ENCODE measurements at places on chromosomes 7 and 10. TPM values are rescaled to one million over a fixed set of nuclear protein-coding genes. Genes with fewer than 3 reads are reported as not detected.

The LBX1 gene
- total RNA-seq: not detected

The SCIN gene
- 0.39 TPM for total RNA-seq

The TRPV5 gene
- total RNA-seq: not detected

The HMX2 gene
- total RNA-seq: 1.7 TPM

The PTPN20 gene
- total RNA-seq: not detected

The MEOX2 gene
- total RNA-seq: not detected

The PALD1 gene
- total RNA-seq: 10.3 TPM

GRCh38 chr10:15035385-15036301 lies 8.1 kb upstream of the OLAH start:
- no peak overlapping the region for H3K27ac ChIP-seq
- DNase-seq: no peak
- H3K4me3 ChIP-seq: no peak overlapping the region
- H3K36me3 ChIP-seq: no peaks in the 10 kb centered on the region
- H3K27me3 ChIP-seq: no peaks in the 10 kb centered on the region
- peaks cover 6% of the 10 kb centered on the region for H3K4me1 ChIP-seq

DNA sequence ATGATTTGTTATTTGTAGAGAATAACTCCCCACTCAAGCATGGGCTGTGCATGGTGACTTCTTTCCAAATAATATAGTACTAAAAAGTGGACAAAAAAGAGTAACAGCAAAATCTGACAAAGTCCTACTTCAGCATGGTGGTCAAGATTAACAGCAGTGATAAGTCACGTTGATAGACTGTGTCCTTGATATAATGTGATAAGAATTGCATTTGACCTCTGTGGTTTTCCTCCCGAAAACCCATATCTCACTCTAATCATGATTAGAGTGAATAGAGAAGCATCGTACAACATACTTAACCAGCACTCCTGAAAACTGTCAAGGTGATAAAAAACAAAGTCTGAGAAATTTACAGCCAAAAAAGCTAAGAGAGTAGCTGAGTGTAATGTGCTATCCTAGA lies 42.4 kb downstream of the REEP3 start:
- H3K27ac ChIP-seq: no peak overlapping the region
- DNase-seq: no peak
- H3K36me3 ChIP-seq: no peaks in the 10 kb centered on the region
- H3K27me3 ChIP-seq: no peaks in the 10 kb centered on the region
- H3K4me3 ChIP-seq: no peak overlapping the region

DNA sequence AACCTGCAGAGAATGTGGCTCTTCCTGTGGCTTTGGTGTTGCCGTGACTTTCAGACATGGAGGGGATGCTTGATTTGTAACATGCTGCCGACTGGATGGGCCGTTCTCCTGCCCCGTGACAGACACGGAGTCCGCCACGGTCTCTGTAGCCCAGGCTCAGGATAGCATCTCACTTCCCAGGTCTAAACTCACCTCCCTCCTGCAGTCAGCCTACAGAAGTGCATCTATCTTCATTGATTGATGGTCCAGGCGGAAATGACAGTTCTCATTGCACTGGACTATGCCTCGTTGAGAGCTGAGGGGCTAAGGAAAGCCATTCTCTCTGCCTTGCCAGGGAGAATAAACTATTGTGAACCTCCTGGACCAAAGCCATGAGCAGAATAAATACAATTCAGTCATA lies 77.5 kb downstream of the CHN2 start:
- no peak overlapping the region for H3K4me3 ChIP-seq
- peaks cover 31% of the 10 kb centered on the region for H3K4me1 ChIP-seq
- no peak for DNase-seq
- no peaks in the 10 kb centered on the region for H3K36me3 ChIP-seq

DNA sequence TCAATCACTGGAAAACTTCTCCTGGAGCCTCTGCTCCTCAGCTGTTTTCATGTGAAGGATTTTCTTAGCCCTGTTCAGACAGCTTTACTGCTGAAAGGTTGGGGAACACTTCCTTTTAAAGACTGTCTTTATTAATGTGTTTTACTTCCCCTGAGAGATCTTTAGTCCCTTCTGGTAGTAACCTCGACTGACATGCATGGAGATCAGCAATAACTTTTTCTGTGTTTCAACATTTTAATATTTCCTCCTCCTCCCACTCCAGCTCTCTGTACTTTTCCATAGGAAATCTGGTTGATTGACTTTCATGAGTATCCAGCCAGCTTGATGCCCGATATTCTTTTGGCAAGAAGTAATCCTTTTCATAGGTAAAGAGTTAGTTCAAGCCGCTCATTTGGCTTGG lies 62.7 kb upstream of the STRIP2 start:
- H3K27me3 ChIP-seq: no peaks in the 10 kb centered on the region
- no peak overlapping the region for H3K27ac ChIP-seq
- no peak for DNase-seq
- no peaks in the 10 kb centered on the region for H3K4me1 ChIP-seq
- no peak overlapping the region for H3K4me3 ChIP-seq
- H3K36me3 ChIP-seq: no peaks in the 10 kb centered on the region

DNA sequence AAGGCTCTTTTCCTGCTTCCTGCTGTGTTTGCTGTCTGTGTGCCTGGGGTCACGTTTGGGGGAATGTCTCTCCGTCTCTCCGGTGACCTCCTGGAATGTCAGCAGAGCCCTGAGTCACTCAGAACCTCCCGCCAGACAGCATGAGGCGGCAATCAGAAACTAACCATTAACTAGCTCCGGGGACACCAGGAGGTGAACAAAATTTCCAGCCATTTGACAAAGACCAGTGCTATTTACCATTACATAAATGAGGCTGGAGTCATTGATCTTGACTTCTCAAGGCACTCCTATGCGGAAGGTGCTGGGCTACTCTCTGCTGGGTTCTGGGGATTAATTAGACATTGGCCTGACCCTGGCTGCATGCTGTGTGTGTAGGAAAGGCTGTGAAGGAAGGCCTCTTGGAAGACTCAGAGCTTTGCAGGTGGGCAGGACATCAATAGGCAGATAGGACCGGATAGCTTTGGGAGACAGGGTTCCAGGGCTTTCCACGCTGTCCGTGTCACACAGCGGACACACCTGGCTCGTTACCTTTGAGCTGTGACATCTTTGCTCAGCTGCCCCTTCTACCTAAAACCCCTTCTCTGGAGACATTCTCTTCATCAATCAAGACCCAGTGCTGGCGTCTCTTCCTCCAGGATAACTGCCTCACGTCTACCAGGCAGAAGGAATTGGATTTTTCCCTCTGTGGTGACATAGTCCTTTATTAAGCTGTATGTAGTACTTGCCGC lies 77.0 kb downstream of the PFKFB3 start:
- DNase-seq: peak; percentile 93
- H3K4me1 ChIP-seq: peaks cover 27% of the 10 kb centered on the region
- peak overlapping the region; percentile 91 for H3K27ac ChIP-seq
- no peaks in the 10 kb centered on the region for H3K27me3 ChIP-seq
- H3K4me3 ChIP-seq: no peak overlapping the region

DNA sequence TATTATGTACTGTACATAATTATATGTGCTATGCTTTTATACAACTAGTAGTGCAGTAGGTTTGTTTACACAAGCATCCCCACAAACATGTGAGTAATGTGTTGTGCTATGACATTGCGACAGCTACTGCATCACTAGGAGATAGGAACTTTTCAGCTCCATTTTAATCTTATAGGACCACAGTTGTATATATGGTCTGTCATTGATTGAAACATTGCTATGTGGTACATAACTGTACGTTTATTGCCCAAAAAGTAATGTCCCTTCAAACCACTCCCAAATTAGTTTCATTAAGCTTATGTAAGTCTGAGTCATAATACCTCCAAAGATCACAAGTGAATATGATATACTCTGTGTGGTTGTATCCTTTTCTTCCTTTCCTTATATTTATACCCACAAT lies 183.2 kb upstream of the POT1 start:
- H3K4me3 ChIP-seq: no peak overlapping the region
- H3K27me3 ChIP-seq: no peaks in the 10 kb centered on the region
- DNase-seq: no peak
- no peaks in the 10 kb centered on the region for H3K36me3 ChIP-seq
- H3K27ac ChIP-seq: no peak overlapping the region

DNA sequence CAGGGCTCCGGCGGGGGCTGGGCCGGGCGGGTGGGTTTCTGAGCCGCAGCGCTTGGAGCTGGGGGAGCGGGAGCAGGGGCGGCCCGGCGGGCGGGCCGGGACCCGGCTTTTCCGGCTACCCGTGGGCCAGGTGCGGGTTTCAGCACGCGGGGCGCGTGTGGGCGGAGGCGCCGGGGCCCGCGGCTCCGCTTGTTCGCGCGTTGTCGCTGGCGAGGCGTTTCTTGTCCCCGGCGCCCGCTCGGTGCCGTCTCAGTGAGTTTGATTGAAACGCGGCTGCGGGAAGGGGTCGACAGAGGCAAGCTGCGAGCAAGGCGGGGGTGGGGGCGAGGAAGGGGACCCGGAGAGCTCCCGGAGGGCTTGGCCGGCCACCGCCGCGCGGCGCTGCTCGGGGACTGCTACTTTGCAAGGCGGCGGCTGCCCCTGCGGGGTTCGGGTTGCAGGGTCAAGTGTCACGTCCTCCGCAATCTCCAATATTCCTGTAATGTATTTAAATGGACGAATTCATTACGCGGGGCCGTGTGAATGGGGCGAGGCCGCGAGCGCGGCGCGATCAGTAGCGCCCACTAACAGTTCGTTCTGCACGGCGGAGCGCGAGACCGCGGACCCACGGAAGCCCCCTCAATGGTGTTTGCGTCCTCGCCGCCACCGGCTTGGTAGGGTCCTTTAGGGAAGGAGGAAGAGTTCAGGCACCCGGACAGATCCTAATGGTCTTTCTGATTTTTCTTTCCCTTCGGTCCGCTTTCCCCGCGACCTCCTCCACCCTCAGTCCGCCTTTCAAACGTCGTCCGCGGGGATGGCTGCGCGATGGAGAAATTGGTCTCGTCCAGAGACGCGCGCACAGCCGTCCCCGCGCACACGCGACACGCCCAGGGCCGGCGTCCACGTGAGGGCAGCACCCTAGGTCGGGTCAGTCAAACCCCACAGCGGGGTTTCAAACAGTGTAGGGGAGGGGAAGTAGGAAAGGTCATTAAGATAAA lies 76.9 kb downstream of the INSIG1 start:
- no peak for DNase-seq
- H3K4me3 ChIP-seq: peak overlapping the region; percentile 28
- no peak overlapping the region for H3K27ac ChIP-seq
- H3K36me3 ChIP-seq: no peaks in the 10 kb centered on the region
- H3K27me3 ChIP-seq: peaks cover 2% of the 10 kb centered on the region
- H3K4me1 ChIP-seq: peaks cover 20% of the 10 kb centered on the region

DNA sequence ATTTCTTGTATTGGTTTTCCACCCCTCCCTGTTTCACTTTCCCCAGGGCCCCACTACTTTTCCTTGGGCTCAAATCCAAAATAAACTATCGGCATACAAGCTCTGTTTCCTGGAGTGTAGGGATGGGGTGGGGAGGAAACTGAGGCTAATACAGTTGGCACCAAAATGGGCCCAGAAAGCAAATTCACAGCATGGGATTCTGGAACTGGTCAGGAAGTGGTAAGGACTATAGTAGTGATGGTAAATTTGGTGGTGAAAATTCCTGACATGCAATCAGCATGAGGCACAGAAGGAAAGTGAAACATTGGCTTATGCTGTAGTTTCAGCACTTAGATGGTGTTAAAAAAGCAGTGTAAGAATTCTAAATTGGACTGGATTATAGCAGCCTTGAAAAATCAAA lies 8.7 kb upstream of the SAMD9L start:
- peaks cover 15% of the 10 kb centered on the region for H3K4me1 ChIP-seq
- H3K36me3 ChIP-seq: no peaks in the 10 kb centered on the region
- no peak overlapping the region for H3K4me3 ChIP-seq
- no peaks in the 10 kb centered on the region for H3K27me3 ChIP-seq
- no peak overlapping the region for H3K27ac ChIP-seq
- DNase-seq: no peak

DNA sequence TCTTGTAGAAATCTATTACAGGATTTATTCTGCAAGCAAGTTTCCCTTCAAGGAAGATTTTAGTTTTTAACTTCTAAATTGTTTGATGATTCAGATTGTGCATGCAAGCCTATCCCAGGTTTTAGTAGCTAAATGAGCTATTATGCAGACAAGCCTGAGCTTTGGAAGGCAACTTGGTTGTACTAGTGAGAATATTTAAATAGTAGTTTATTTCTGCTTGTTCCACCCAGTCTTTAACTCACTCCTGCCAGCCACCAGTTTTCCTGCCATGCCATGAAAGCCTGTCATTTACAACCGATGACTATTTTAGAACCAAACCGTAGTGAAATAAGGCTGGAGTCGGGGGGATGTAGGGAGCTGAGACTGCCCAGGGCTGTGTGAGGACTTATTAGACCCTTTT lies 324.6 kb upstream of the FZD1 start:
- no peak overlapping the region for H3K4me3 ChIP-seq
- no peak for DNase-seq
- no peak overlapping the region for H3K27ac ChIP-seq

DNA sequence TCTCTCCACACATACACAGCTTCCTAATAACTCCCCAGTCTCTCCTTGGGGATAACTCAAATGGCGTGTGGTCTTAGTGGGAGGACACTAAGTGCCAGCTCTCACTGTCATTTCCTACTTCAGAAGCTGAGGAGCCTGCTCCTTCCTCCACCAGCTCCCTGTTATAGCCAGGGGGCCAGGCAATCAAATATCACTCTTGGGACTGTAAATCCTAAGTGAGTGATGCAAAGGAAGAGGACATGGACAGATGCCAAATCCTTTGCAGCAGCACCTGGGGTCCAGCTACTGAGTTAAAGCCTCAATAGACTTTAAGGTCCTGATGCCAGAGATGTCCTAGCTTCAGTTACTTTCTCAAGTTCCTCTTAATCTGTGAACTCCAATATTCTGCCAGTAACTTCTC lies 34.1 kb downstream of the SEM1 start:
- DNase-seq: no peak
- no peaks in the 10 kb centered on the region for H3K4me1 ChIP-seq
- no peak overlapping the region for H3K4me3 ChIP-seq
- no peaks in the 10 kb centered on the region for H3K36me3 ChIP-seq
- no peak overlapping the region for H3K27ac ChIP-seq
- no peaks in the 10 kb centered on the region for H3K27me3 ChIP-seq

DNA sequence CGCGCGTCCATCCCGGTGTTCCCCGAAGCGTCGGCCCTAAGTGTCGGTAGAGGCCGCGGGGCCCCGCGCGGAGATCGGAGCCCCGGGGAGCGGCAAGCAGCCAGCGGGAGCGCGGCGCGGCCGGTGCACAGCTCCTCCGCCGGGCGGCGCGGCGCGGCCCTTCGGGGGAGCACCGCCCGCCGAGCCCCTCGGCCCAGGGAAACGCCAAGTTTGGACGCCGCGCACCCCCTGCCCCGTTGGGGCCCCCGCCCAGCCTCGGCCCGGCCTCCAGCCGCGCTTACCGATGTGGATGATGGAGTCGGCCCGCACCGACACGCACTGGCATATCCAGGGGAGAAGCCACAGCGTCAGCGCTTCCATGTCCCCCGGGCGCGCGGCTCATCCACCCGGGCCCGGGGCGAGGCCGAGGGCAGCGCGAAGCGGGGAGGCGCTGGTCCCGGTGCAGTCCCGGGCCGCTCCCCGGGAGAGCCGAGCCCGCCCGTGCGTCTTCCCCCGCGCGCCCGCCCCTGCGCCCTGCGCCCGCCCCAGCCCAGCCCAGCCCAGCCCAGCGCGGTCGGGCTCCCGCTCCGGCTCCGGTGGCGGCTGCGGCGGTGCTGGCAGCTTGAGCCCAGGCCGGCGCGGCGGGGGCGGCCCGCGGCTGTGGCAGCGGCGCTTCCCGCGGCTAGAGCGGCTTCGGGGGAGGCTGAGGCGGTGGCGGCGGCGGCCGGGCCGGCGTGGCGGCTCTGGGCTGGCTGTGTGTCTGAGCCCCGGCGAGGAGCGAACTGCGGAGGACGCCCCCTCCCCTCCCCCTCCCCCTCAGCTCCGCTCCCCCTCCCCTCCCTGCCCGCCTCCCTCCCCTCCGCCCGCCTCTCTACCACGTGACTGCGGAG lies at the start of gene GRID1:
GRID1 (minus strand) TSS at position 763 of the 869 bp plus-strand sequence.
- H3K4me1 ChIP-seq: peaks cover 26% of the 10 kb centered on the region
- no peaks in the 10 kb centered on the region for H3K36me3 ChIP-seq
- peak; percentile 53 for DNase-seq
